NCI-H446 (cell line): ENCODE measurements at places on chromosomes 16 and 17.

- no peak for DNase-seq
Measured at GRCh38 chr16:9092282-9092977, 986 bp downstream of the HAPSTR1 start.

DNA sequence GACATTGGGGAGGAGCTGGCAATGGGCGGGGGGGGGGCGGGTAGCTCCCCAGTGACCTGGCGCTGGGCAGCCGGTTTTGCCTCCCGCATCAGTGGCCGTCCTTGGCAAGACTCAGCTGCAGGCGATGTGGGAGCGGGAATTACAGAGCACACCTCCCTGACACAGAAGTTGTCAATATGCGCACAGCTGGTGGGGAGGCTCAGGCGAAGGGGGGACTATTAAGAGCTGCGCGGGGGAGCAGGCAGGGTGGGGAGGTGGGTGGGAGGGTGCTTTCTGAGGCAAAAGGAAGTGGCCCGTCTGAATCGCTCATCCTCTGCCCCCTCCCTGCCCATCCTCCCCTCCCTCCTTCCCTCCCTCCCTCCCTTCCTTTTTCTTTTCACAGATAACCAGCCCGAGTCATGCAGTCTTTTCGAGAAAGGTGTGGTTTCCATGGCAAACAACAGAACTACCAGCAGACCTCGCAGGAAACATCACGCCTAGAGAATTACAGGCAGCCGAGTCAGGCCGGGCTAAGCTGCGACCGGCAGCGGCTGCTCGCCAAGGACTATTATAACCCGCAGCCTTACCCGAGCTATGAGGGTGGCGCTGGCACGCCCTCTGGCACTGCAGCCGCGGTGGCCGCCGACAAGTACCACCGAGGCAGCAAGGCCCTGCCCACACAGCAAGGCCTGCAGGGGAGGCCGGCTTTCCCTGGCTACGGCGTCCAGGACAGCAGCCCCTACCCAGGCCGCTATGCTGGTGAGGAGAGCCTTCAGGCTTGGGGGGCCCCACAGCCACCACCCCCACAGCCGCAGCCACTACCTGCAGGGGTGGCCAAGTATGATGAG lies 44.0 kb downstream of the SREBF1 start:
- no peak for DNase-seq

DNA sequence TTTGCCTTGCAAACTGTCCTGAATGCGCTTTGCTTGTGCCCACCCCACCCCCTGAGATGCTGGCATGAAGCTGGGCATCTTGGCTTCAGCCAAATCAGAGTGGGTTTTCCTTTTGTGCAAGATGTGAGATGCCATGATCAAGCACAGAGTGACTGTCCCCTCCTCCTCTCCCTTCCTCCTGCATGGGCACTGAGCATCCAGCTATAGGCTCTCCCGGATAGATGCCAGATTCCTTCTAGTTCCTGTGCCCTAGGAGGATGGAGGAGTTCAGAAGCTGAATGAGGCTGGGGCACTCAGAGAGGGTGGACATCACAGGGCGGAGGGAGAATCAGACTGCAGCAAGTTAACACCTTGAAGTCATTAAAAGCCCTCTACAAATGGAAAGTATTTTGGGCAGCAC lies 384.1 kb upstream of the CCL2 start:
- no peak for DNase-seq

- no peak for DNase-seq
Measured at GRCh38 chr17:76432712-76433336, 20.1 kb downstream of the UBE2O start.

DNA sequence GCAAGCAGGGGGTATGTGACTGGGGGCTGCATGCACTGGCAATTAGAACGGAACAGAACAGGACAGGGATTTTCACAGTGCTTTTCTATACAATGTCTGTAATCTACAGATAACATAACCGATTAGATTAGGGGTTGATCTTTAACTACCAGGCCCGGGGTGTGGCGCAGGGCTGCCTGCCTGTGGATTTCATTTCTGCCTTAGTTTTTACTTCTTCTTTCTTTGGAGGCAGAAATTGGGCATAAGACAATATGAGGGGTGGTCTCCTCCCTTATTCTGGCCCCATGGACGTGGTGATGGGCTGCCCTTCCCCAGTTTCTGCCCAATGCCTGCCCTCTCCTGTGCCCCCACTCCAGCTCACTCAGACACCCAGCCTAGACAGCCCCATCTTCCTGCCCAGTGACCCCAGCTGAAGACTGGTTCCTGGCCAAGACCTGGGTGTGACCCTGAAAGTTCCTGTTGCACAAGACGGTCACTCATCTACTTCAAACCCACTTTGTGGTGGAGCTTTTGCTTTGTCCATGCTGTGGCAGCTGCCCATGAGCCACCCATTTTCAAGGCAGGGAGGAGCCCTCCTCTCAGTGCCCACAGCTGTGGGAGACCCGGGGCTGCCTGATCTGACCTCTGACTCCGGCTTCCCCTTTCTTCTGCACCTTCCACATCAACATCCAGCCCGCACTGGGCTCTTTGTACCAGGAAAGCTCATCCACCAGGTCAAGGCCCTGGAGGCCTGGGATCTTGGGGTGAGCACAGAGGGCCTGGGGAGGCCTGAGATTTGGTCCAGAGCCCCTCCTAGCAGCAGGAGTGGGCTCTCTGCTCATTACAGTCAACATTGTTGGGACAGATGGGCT lies 18.6 kb downstream of the ALOX12B start:
- DNase-seq: no peak

GRCh38 chr17:57559634-57560318 lies 185.3 kb downstream of the CCDC182 start:
- no peak for DNase-seq

GRCh38 chr16:82031116-82032084 lies 3.7 kb upstream of the HSD17B2 start:
- DNase-seq: no peak

DNA sequence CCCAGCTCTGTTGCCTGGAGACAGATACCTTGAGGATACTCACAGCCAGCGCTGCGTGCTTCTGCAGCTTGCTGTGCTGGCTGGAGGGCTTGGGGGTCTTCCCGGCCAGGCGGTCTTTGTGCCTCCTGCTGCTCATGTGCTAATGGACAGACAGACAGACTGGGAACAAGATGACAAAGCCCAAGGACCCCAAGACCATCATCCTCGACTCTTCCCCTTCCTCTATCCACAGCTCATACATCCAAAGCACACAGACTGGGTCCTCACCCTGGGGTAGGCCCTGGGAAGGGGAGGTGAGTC lies 7.7 kb downstream of the NKIRAS2 start:
- no peak for DNase-seq

DNA sequence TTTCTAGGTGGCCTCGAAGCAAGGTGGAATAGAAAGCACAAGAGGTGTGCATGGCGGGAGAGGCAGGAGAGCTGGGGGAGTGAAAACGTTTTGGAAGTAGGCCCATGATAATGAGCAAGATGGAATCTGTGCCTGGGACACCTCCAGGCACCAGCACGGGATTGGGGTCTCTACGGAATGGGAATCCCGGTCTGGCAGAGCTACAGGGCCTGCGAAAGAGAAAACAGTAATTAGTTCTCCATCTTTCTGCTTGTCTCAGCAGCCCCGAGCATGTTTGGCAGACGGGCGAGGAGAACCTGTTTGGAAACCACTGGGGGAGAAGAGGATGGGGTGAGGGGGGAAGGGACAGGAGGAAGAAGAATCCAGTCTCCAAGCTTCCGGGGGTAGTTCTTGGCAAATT lies 258.7 kb downstream of the SOX9 start:
- no peak for DNase-seq

- DNase-seq: no peak
Measured at GRCh38 chr17:45160447-45161287, 1.0 kb upstream of the HEXIM2 start.

DNA sequence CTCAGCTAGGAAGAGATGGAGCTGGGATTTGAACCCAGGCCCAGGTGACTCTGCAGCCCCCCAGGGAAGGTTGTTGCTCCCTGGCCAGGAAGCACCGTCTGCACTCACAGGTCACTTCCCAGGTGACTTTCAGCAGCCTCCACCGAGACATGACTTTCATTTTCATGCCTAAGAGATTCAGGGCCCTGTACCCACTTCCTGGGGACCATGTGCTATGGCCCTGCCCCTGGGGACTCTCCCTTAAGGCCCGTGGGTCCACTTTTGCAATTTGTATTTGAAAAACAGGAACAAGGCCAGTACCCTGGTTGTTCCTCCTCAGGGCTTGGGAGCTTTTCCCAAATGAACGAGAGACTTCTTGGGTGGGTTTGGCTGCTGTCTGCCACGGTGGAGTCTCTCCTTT lies 191.0 kb downstream of the IRF8 start:
- DNase-seq: no peak

GRCh38 chr16:23941963-23942564 lies 106.3 kb downstream of the PRKCB start:
- peak; percentile 32 for DNase-seq

DNA sequence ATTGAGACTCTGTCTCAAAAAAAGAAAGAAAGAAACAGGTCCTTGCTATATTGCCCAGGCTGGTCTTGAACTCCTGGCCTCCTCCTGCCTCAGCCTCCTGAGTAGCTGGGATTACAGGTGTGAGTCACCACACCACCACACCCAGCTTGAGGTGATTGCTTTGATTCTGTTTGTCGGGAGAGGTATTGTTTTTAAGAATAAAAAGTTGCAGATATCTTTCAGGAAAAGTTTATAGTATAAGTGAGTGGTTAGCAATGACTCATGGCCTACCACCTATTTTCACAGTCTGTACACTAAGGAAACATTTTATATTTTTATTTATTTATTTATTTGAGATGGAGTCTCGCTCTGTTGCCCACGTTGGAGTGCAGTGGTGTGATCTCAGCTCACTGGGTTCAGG lies 45.0 kb downstream of the RHOT1 start:
- DNase-seq: no peak

GRCh38 chr16:11251525-11252481 lies 4.2 kb downstream of the SOCS1 start:
- DNase-seq: no peak

GRCh38 chr17:13127921-13128602 lies 110.2 kb upstream of the ELAC2 start:
- no peak for DNase-seq

- DNase-seq: no peak
Measured at GRCh38 chr17:69059458-69060175, 1.1 kb downstream of the ABCA9 start.

- DNase-seq: no peak
Measured at GRCh38 chr16:11583889-11584565, 2.7 kb downstream of the LITAF start.

DNA sequence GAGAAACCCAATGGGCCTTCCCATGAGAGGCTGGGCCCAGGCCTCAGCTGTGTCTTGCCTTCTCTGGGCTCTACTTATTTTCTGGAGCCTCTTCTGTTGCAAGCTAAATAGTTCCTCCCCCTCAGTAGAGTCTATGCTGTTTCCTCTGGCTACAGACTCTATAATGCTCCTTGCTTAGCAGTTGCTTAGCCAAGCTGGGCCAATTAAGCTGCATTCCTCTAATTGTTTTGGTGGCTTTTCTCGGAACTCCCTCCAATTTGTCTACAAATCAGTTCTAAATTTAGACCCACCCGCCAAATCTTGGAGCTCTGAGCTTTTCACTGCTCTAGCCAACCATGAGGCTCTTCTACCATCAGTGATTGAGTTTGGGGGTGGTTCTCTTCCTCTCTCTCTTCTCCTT lies 302.7 kb upstream of the ASIC2 start:
- no peak for DNase-seq

- no peak for DNase-seq
Measured at GRCh38 chr17:9185142-9185541, 163.8 kb downstream of the NTN1 start.

DNA sequence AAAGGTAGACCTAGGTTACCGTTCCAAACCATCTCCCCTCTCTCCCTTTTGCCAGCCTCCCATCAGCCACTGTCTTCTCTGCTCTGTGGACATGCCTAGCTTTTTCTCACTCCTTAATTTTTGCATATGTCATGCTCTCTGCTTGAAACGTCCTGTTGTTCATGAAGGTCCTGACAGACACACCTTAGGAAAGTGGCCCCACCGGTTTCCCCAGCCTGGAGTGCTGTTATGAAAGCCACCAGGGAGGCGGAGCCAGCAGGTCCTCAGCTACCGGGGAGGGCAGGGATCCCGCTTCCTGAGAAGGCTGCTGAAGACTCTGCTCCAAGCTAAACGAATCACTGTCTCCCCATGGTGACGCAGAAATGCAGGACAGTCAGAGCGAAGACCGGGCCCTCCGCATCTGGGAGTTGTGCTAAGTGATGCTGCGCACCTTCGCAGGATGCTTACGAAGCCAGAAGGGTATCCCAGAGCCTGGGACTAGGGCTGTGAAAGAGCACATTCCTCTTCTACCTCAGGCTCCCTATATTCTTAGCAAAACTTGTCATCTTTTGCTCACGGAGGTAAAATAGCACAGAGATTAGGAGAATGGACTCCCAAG lies 2.3 kb upstream of the SLC16A11 start:
- no peak for DNase-seq

GRCh38 chr16:46973207-46973995 lies at the start of gene DNAJA2:
TSS of gene DNAJA2 (minus strand) at chr16:46973674. CDS start at chr16:46973572, 102 bp downstream.
- peak; percentile 33 for DNase-seq

- DNase-seq: no peak
Measured at GRCh38 chr17:56593646-56594319, at the start of gene NOG. TSS of gene NOG (plus strand) at chr17:56593699. CDS start at chr17:56594224, 525 bp downstream.

DNA sequence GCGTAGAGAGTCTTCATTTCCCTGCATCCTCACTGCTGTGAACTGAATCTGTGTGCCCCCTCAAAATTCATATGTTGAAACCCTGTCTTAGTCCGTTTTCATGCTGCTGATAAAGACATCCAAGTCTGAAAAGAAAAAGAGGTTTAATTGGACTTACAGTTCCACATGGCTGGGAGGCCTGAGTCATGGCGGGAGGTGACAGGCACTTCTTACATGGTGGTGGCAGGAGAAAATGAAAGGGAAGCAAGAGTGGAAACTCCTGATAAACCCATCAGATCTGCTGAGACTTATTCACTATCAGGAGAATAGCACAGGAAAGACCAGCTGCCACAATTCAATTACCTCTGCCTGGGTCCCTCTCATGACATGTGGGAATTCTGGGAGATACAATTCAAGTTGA lies 3.1 kb upstream of the CCDC42 start:
- no peak for DNase-seq

DNA sequence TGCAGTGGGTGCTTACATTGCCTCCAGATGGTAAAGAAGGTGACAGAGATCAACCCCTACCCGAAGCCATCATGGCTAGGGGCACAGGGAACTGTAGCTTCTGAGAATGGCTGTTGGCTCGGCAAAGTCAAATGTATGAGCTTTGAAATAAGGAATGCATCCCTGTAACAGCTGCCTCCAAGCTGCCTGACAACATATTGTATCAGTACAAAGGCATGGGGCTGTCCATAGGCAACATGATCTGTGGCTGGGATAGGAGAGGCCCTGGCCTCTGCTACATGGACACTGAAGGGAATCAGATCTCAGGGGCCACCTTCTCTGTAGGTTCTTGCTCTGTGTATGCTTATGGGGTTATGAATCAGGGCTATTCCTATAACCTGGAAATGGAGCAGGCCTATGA lies 119.2 kb upstream of the NETO2 start:
- no peak for DNase-seq
